ENCODE measurements at places on chromosomes 5 and 9. TPM values are rescaled to one million over a fixed set of nuclear protein-coding genes. Genes with fewer than 3 reads are reported as not detected.

ANKRD34B gene
- total RNA-seq: not detected

DCAF10 gene
- 19.3 TPM for total RNA-seq

HAUS6 gene
- total RNA-seq: 18.3 TPM

PFN3 gene
- total RNA-seq: not detected

C9 gene
- not detected for total RNA-seq

GPR151 gene
- total RNA-seq: not detected

IL3 gene
- not detected for total RNA-seq

SHISAL2B gene
- not detected for total RNA-seq

SYK gene
- 10.7 TPM for total RNA-seq

SPATA31D1 gene
- total RNA-seq: not detected

RNF224 gene
- total RNA-seq: 0.39 TPM

PLCXD3 gene
- total RNA-seq: 0.93 TPM

SCAI gene
- total RNA-seq: 13.7 TPM

PRSS3 gene
- total RNA-seq: not detected

ZNF354B gene
- total RNA-seq: 18.0 TPM

CBY3 gene
- total RNA-seq: not detected

STK32A gene
- total RNA-seq: 3.2 TPM

SH2D3C gene
- total RNA-seq: 71.7 TPM

FGF18 gene
- 26.3 TPM for total RNA-seq

FOXD4L6 gene
- total RNA-seq: not detected

ZDHHC11B gene
- total RNA-seq: 42.8 TPM

SPINK6 gene
- not detected for total RNA-seq

FOXE1 gene
- not detected for total RNA-seq

BTF3 gene
- 347 TPM for total RNA-seq

UAP1L1 gene
- total RNA-seq: 5.1 TPM

PCDHGC4 gene
- total RNA-seq: 6.7 TPM

SOWAHA gene
- total RNA-seq: 0.12 TPM

GARIN3 gene
- not detected for total RNA-seq

PRRT1B gene
- total RNA-seq: not detected

ZNF618 gene
- 114 TPM for total RNA-seq

TMEM215 gene
- 0.27 TPM for total RNA-seq

TAL2 gene
- total RNA-seq: 1.6 TPM

KIAA1191 gene
- 203 TPM for total RNA-seq

COL27A1 gene
- total RNA-seq: 3.9 TPM

SLC25A2 gene
- total RNA-seq: 1.9 TPM

SVEP1 gene
- 0.10 TPM for total RNA-seq

FAM114A2 gene
- total RNA-seq: 25.8 TPM

NXNL2 gene
- not detected for total RNA-seq

All from glutamatergic neuron (in vitro differentiated cells).